ENCODE measurements at places on chromosomes 7 and 10.

GRCh38 chr7:76352193-76352592, 6.6 kb downstream of the YWHAG start:
- no peak for DNase-seq

DNA sequence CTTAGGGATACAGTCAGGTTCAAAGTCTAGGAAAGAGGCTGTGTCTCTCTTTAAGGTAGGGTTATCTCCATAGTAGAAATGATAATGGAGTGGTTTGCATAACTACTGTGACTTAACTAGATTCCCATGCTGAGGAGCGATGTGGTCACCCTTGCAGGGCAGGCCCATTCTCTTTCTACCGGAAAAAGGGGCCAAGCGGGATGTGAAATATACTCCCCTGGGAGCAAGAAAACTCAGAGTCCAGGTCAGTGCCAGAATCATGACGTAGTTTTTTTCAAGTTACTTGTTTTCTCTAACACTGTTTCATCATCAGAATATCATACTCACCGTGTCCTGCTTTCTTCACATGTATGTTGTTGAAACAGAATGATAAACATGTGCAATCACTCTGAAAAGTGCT, 649.0 kb upstream of the ANKRD30A start:
- no peak for DNase-seq

DNA sequence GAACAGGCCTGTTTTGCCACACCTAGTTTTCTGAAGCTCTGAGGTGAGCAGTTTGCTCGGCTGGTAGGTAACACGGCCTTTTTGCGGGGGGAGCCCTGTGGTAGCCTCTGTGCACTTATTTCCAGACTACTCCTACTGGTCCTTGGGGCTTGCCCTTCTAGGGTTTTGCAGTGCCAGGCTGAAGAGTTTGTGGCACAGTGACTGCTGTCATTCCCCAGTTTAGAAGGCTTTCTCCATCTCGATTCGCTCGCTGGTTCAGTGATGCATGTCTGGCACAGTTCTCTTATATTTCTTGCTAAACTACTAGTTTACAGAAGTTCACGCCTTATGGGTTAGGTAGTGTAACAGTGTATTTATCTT, 711 bp downstream of the KIF20B start:
- no peak for DNase-seq

DNA sequence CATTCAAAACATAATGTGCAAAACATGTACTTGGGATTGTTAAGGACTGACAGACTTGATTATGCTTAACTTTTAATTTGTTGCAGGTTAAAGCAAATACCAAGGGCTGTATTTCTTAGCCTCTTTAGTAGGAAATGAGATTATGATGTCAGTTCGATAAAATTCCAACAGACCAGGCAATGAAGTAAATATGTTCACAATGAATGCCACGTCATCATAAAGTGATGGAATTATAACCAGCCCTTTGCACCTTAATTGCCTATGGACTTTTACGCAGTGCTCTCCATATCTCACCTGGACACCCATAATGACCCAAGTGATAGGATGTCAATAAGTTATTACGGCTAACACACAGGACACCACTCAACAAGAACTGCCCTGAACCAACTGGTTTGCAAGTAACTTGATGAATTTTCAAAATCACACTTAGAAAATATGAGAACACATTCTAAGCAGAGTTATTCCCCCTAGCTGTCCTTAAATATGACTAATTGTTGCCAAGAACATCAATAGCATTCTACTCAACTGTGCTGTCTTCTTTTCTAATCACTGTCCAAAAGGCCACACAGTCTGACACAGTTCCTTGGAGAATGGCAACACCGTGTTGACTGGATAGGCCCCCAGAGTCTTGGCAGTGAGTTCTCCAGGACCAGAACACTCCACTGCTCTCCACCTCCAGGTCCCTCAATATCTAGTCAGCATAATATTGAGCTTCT, 115.0 kb downstream of the CHCHD3 start:
- DNase-seq: no peak

GRCh38 chr7:152476551-152476950, 40.7 kb upstream of the KMT2C start:
- no peak for DNase-seq

GRCh38 chr10:84118395-84119006, 20.8 kb upstream of the GHITM start:
- no peak for DNase-seq

- DNase-seq: no peak
These were observed 12.5 kb downstream of the PROSER2 start for GRCh38 chr10:11835704-11836103.

- DNase-seq: no peak
These were observed 52.5 kb upstream of the CAMK2B start for GRCh38 chr7:44377681-44378421.

GRCh38 chr10:104077663-104078151, 8.0 kb downstream of the COL17A1 start:
- DNase-seq: no peak

DNA sequence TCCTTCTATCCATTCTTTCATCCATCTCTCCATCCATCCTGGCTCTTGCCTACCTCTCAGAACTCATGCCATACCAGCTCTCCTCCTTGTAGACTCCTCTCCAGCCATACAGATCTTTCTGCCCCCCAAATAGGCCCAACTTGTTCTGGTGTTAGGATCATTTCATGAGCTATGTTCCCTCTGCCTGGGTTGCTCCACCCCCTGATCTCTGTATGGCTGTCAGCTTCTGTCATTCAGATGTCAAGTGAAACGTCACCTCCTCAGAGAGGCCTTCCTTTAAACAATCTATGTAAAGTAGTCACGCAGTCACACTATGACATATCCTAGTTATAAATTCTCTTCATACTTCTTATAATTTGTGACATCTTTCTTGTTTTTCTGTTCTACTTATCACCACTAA, 42.3 kb upstream of the PNLIPRP3 start:
- no peak for DNase-seq

DNA sequence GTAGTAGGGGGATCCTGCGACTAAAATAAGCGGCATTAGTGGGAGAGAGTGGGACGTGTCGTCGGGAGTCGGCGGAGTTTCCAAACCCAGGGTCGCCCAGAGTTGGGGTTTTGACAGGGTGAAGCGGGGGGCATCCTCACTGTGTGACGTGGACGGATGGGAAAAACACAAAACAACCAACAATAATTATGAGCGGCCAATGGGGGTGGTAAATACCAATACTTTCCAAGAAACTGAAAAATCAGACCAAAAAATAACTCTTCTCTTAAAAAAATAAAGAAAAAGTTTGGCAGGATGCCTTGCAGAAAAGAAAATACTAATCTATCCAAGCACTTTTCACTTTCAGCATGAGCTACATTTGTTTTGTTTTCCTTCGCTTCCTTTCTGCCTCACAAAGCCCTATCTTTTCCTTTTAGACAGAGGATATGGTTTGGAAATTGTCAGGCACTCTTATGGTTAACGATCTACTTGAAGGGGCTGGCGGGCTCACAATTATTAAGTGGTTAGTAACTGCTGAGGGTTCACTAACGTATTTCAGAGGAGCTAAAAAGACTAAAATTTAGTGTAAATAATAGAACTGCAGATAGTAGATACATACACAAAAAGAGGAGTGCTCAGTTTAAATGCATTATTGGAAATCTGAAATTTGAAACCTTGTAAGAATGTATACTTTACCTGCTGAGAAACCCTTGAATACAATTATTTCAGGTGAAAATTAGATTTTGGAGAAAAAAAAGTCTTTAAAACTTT, 802 bp upstream of the CDK6 start:
- no peak for DNase-seq

- no peak for DNase-seq
These were observed 9.3 kb downstream of the LIPA start for GRCh38 chr10:89242345-89242684.

DNA sequence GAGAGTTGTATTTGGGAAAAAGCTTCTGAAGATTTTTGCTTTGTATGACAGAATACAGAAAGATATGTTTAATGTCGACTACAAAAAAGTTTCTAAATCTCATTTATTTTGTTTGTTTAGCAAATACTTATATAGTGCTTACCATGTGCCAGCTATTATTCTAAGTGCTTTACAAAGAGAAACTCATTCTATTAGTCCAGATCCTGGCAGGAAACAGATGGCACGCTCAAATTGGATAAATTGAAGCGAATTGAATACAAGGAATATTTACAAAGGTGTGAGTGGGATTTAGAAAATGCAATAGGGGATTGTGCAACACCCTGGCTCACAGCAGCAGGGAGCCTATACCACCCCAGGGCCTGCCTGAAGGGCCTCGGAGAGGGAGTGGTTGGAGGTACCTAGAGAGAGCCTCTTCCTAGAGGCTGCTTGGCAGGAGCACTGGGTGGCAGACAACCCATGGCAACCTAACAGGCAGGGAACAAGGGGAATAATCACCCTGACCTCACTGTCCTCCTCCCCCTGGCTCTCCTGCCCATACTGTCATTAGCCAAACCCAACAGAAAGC, 27.6 kb upstream of the FAM204A start:
- no peak for DNase-seq

- no peak for DNase-seq
These were observed 2.2 kb upstream of the HSPB1 start for GRCh38 chr7:76300166-76300731.

- peak; percentile 72 for DNase-seq
These were observed 4.9 kb upstream of the SLC29A3 start for GRCh38 chr10:71314028-71314693.

- DNase-seq: no peak
These were observed 1496.3 kb downstream of the REEP3 start for GRCh38 chr10:65017523-65017922.
